ENCODE measurements at places on chromosomes 3 and 15.
A peak's percentile ranks its signal among the peaks of the same experiment; 100 is the strongest.

DNA sequence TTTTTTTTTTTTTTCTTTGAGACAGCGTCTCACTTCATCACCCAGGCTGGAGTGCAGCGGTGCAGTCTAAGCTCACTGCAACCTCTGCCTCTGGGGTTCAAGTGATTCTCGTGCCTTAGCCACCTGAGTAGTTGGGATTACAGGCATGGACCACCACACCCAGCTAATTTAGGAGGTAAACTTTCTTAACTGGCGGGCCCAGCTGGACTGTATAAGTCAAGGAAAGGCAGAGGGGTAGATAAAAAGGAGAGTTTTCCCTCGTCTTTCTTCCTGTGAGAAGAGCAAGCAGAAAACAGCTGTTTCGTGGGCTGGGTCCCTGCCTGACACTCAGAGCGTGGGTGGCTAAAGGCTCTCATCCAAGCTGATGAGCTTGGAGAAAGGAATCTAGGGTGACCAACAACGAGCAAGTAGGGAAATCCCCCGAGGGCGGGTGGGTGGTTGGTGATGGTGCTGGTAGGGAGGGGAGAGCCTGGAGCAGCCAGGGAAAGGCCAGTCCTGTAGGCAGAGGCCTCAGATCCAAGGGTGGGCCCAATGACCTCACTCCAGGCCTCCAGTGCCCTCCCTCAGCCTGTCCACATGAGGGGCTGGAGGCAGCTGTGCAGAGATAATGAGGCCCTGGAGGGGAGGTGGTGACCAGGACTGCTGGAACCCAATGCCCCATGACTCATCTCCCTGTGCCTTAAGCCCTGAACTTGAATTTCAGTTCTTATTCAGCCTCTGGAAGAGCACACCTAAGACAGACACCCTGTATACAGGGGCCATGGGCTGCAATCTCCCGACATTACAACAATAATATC is 43.1 kb upstream of the LIMD1 start:
- no peak for DNase-seq

DNA sequence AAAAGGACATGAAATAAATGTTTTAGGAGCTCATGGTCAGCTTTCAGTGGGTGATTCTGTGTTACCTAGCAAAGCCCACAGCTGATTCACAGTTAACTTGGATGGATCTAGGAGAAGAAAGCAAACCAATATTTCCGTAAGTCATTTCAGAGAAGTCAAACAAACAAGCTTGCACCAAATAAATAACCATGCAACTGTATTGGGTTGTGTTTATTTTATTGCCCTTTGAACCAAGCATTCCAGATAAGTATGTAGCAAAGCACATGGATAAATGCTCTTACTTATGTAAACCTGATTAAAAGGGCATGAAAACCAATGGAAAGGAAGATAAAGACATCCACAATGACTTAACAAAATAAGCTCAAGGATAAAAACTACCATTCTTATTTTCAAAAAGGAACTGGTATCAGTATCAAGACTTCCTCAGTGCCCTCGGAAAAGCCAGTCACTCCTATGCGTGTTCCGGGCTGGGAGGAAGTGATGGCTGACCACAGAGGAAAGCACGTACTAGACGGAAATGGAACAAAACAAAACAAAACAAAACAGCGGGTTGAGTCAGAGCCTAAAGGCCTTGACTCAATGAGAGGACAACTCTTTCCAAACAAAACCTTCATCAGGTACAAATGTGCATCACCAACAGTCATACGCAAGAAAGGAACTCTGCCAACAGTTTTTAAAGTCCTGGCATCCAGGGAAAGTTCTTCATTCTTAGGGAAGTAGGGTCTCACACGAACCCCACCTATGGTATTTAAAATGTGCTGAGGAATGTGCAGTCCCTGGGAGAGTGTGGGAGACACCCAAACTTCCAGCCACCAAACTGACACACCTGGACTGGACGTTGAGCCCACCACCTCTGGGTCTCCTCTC is 103.3 kb downstream of the SNRK start:
- DNase-seq, result no peak

GRCh38 chr3:129418041-129418973 is 10.1 kb downstream of the EFCAB12 start:
- DNase-seq, result peak; percentile 42

DNA sequence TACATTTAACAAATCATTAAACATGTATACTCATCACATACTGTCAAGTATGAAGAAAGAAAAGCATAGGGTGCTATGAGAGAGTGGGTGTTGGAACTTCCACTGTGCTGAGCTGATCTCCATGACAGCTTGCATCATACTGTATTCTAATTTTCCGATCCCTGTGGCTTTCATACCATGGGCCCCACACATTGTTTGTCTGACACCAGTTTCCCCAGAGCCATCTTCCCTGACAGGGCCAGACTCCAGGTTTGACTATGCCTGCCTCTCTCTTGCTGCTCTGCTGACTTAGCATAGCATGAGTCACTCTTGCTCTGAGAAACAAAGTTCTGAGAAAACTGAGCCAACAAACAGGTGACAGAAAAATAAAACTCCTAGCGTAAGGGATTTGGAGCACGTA is 37.0 kb upstream of the CASR start:
- no peak for DNase-seq

DNA sequence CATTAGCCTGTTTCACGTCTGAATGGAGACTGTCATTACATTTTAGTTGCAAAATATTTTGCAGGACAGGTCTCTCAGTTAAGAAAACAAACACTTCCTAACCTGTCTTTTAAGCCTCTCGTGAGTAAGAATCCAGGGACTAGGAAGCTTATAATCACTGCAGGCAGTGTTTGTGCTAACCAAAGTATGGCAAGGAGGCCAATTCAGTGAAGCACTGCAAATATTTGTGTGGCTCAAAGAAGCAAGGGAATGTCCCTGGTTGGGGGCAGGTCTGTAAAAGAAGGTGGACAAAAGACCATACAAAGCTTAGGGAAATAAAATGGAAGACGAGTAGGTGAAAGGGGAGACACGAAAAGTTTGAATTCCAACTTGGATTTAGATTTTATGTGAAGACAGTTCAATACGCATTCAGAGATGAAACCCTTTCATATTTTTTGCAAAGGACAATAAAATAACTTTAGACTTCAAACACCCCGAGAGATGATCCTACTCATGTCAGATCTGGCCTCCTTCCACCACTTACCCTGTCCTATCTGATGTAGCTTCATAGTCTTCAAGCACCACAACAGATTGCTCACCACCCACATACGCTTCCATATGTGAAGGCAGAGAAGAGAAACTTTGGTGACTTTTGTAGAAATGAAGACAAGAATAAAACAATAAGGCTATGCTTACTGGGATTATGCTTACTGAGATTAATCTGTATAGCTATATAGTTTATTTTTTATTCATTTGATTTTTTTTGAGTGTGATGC is 240.9 kb downstream of the TUSC7 start:
- DNase-seq, result no peak

DNA sequence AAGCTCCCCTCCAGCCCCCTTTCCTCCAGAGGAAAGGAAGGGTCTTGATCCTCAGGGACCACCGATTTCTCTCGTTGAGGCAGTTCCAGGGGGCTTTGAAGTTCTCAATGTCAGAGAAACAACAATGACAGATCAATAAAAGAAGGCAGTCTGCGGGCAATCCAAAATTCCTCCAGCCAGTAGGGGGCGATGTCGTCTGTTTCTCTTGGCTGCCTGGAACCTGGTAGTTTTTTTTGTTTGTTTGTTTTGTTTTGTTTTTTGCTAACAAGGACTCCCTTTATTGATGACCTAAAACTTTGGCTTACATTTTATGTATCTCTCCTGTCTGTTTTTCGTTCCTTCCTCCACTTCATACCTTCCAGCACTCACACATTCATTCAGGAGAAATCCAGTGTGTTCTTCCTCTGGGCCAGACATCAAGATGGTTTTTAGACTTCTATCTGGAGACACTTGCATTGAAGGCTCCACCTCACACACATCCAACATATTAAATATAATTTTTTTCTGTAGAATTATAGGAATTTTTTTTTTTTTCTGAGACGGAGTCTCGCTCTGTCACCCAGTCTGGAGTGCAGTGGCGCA is 276.6 kb downstream of the RPLP1 start:
- DNase-seq, result no peak

DNA sequence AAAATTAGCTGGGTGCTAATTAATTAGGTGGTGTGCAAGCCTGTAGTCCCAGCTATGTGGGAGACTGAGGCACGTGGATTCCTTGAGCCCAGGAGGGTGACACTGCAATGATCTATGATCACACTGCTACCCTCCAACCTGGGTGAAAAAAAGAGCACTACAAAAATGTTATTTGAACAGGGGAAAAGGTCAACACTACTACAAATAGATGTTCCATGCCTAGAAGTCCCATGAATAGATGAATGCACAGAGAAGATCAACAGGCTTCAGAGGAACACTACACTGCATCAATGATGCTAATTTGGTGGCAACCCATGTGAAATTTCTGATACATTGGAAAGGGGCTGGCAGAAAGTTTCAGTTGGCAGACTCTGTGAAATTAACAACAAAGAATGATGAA is 105.4 kb upstream of the FHIT start:
- DNase-seq, result no peak

DNA sequence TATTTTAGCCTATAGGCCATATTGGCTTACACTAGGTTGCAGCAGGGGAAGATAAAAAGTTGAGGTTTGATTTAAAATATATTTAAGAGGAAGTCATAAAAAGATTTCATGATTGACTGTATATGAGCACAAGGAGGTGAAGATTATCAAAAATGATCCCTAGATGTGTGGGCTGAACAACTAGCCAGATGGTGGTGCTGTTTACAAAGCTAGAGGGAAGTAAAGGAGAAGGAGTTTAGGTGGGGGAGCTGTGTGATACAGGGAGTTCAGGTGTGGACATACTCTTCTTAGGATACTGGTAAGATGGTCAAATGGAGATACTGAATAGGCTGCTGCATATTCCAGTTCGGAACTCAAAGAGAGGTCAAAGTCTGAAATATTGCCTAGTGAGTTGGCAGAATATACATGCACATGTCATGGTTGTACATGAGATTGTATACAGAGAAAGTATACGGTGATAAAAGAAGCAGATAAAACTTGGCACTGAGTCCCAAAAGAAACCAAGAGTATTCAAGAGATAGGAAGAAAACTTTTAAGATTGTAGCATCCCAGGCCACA is 727.8 kb downstream of the NLGN1 start:
- DNase-seq, result no peak

GRCh38 chr3:74302281-74302680 is 312.2 kb downstream of the CNTN3 start:
- DNase-seq, result no peak

DNA sequence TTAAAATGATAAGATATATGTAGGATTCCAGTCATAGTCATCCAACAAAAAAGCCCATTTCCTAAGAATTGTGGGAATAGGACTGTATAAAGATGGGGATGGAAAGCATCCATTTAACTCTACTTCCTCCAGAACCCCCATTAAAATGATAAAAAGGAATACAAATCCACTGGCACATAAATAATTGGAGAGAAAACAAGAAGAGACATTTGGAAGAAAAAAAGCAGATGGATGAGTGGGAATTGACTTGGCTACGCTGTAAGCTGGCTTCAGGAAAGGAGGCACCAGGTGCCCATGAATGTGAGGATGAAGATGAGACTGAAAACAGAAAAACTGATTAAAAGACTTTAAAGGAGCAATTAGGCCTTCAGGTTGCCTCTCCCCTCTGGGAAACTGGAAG is 91.8 kb downstream of the ST8SIA2 start:
- DNase-seq, result no peak

DNA sequence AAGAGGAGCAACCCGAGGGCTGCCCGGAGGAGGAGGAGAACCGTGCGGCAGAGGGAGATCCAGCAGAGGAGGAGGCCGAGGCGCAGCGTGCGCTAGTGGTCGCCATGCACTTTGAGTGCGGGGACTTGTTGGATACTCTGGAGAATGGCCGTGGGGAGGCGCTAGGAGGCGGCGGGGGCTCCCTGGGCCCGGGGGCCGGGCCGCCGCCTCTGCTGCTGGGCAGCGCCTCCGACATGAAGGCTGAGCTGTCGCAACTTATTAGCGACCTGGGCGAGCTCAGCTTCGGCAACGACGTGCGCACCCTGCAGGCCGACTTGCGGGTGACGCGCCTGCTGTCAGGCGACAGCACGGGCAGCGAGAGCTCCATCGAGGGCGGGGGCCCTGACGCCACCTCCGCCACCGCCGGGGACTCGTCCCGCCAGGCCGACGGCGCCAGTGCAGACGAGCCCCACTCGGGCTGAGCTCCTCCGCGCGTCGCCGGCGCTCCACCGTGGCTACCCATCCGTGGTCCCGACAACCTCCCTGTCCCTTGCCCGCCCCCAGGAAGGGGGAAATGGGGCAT is 2.0 kb downstream of the FAM43A start:
- no peak for DNase-seq

GRCh38 chr3:104190681-104191080 is 1176.0 kb upstream of the ALCAM start:
- no peak for DNase-seq

DNA sequence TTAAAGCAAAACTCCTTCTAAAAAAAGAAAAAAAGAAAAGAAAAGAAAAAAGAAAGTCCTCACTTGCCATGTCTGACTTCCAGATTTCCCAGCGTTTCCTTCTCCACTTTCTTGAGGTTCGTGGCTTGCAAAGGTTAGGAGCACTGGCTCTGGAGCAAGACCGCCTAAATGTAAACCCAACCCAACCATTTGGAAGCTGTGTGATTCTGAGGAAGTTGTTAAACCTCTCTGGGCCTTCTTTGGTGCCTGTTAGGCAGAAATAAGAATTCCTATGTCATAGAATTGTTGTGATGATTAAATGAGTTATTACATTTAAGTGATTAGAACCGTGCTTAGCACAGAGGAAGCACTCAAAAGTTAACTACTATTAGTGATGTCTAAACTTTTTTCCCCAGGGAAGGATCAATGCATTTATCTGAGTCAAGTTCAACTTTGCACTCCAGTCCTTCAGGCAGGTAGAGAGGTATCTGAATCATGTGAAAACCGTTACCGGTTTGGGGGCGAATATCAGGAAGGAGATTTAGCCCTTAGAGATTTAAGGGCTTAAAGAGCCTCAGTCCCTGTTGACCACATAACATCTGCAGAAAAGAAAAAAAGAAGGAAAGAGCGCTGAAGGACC is 78.3 kb upstream of the HES1 start:
- DNase-seq, result no peak

- no peak for DNase-seq
These were observed 229.9 kb downstream of the LRRN1 start for GRCh38 chr3:4029135-4029534.

All from breast epithelium (tissue), 4 donors.